ENCODE measurements at places on chromosomes 3 and 15.

DNA sequence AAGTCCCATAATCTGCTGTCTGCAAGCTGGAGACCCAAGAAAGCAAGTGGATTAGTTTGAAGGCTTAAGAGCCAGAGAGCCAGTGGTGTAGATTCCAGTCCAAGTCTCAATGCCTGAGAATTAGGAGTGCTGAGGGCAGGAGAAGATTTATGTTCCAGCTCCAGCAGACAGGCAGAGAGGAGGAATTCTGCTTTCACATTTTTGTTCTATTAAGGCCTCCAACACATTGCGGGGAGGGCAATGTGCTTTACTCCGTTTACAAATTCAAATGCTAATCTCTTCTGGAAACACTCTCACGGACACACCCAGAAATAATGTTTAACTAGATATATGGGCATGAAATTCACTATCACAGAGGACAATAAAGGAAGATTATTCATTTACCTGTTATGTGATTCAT is 54.0 kb downstream of the DPH6 start:
- no peak for DNase-seq

DNA sequence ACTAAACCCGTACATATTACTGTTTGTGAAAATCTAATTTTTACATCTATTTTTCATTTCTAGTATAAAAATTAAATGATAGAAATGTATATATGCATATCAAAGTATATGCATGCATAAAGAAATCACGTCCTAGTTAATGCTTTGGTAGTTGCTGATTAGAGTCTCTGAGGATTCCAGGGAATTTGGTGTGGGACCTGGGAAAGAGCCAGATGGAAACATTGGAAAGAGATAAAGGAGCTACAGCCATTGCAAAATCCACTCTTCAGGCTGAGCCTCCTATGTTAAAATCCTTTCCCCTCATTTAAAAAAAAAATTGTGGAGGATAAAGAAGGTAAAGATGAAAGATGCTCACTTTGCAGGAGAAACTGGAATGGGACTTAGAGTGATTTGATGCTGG is 134.1 kb downstream of the SRGAP3 start:
- DNase-seq, result no peak

GRCh38 chr15:45555934-45556608 is 31.1 kb upstream of the BLOC1S6 start:
- DNase-seq, result no peak

DNA sequence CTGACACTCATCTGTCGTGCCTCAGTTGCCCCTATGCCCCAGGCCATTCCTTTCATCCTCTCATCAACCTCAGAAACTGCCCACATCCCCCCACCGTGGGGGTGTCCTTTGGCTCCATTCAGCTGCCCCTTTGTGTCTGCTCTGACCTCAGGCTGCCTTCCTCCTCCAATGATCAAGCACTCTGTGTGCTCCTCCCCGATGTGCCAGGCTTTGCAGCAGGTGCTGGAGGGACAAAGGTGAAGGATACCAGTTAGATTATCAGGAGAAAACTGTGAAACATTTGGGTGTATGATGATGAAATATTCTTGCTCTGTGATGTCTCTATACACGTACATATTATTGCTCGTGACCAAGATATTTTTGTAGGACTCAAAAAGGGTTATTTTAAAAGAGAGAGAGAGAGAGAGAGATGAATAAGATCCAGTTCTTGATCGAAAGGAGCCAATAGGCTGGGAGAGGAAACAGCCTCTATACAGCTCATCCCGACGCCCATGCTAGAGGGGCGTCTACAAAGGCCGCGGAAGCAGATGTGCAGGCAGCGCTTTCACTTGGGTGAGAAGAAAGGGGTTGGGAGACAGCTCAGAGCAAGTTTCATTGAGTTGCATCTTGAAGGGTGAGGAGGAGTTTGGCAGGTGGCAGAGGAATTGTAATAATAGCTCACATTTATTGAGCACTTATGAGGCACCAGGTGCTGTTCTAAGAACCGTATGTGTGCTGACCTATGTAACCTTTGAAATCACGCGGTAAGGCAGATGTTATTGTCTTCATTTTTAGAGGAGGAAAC is 28.3 kb upstream of the ADCY5 start:
- no peak for DNase-seq

- no peak for DNase-seq
Observed at GRCh38 chr15:28085489-28086174, 13.5 kb downstream of the OCA2 start.

DNA sequence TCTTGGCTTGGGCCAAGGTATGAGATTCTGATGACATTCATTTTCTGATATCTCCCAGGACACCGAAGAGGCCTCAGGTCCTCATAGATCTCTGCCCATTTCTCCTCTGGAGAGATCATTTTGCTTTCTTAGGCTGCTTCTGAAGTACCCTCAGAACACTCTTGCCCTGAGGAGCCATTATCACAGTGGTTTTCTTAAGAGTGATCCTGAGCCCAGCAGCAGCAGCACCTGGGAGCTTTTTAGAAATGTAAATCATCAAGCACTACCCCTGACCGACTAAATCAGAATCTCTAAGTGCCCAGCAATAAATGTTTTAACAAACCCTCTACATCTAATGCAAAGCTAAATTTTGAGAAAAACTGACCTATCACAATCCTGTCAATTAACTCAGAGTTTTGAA is 40.6 kb upstream of the SLC9A9 start:
- no peak for DNase-seq

- DNase-seq, result no peak
Observed at GRCh38 chr3:57147071-57147470, 18.1 kb downstream of the IL17RD start.

DNA sequence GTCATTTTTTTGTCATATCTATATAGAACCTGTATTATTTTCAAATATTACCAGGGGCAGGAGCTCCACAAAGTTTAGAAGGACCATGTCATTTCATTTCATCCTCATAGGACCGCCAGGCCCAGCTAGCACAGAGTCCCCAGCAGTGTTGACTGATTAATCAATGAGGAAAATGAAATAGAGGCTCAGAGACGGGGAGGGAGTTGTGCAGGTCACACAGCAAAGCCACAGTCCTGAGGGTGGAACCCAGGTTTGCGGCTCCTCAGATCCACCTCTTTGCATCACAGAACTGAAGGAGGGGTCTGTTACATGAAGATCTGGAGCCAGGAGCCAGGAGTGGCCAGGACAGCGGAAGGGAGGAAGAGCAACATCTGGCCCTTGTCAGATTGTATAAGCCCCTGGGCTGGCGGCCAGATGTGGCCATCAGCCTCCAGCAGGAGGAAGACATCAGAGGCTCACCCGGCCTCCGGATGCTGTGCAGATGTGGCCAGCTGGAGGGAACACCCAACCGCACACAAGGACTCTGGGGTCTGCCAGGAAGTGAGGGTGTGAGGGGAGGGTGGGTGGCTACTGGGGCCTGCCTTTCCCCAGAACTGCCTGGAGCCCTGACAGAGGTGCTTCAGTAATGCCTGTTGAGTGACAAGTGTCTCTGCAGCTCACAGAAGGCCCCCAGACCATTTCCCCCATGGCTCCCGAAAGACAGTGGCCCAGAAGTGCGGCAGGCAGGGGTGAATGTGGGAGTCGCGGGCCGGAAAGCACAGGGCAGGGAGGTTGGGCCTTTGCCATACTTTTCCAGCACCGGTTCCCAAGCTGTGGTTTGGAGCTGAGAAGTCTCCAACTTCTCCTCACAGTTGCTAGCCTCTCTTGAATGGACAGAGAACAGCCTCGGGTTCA is 21.3 kb downstream of the EFCC1 start:
- DNase-seq, result no peak

Measured in stimulated activated CD4-positive, alpha-beta T cell treated with anti-CD3 and anti-CD28 coated beads, Interleukin-12 subunit alpha, Interleukin-12 subunit beta, amount 100 ng/mL, for 24 hours (primary cell).